ENCODE measurements at places on chromosomes 13 and 19.

- DNase-seq, result no peak
Measured at GRCh38 chr19:31100981-31101380, 248.3 kb downstream of the TSHZ3 start.

DNA sequence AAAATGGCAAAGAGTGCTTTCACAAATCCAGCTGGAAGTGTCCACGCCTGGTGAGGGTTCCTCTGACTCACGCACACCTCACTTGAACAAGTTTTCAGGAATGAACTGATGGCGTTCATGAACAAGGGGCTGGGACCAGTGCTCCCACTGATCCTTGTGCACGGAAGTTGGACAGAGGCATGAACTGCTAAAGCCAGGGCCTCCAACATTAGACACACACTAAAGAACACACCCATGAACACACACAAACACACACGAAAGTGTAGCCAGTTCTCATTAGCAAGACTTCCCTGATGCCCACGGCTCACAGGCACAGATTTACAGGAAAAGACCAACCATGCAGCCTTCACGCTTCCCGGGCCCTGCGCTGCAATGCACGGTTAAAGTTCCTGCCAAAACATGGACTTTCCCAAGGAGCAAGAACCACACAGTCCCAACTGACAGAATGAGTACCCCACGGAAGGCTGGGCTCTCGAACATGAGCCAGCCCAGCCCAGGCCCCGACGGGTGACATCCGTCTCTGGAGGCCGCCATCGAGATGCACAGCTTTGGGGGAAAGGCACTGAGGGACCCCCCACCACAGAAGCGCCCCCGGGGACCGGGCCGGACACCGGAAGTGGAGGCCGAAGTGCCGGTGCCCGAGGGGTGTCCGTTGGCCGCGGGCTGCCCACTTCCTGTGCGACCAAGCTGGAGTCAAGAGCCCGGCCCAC is 808 bp downstream of the DNMT1 start:
- peak; percentile 38 for DNase-seq

DNA sequence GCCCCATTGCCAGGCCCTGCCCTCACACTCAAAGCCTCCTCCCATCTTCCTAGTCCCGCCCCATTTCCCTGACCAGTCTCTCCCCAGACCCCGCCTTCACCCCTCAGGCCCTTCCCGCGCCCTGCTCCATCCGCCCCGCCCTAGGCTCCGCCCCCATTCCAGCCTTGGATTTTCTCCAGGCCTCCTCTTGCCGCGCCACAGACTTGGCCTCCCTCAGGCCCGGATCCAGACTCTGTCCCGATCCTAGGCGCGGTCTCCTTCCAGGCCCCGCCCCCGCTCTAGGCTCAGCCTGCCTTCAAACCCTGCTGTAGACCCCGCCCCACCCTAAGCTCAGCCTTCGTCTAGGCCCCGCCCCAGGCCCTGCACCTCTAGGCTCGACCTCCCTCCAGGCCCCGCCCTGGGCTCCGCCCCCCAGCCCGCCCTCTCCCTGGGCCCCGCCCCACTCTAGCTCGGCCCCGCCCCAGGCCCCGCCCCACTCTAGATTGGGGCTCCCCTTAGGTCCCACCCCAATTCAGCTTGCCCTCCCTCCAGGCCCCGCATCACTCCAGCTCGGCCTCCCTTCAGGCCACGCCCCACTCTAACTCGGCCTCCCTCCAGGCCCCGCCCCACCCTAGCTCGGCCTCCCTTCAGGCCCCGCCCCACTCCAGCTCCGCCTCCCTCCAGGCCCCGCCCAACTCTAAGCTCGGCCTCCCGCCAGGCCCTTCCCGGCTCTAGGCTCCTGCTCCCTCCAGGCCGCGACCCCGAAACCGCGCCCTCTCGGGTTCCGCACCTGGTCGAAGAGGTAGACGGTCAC is 18.5 kb downstream of the LMTK3 start:
- DNase-seq, result peak; percentile 91

- no peak for DNase-seq
Measured at GRCh38 chr13:36447501-36447900, 15.2 kb downstream of the CCNA1 start.

DNA sequence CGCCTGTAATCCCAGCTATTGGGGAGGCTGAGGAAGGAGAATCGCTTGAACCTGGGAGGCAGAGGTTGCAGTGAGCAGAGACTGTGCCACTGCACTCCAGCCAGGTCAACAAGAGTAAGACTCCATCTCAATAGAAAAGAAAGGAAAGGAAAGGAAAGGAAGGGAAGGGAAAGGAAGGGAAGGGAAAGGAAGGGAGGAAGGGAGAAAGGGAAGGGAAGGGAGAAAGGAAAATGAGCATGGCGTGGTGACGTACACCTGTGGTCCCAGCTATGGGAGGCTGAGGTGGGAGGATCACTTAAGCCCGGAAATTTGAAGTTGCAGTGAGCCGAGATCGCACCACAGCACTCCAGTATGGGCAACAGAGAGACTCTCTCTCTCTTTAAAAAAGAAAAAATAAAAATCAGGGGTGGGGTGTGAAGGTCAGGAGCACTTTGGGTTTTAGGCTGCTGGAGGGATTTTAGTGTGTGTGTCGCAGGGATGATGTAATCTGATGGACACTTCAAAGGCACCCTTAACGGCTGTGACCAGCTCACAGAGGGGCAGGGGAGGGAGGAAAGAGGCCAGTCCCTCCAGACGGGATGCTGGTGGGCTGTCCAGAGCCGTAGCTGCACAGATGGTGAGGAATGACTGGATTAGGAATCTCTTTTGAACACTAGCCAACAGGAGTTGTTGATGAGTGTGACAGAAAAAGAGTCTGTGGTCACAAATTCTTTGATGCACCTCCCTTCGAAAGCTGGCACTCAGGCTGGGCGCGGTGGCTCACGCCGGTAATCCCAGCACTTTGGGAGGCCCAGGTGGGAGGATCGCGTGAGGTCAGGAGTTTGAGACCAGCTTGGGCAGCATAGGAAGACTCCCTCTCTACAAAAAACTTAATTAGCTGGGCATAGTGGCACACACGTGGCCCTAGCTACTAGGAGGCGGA is 27.6 kb downstream of the TMPRSS9 start:
- DNase-seq, result no peak

GRCh38 chr13:76929320-76929719 is 19.0 kb upstream of the ACOD1 start:
- DNase-seq, result no peak

DNA sequence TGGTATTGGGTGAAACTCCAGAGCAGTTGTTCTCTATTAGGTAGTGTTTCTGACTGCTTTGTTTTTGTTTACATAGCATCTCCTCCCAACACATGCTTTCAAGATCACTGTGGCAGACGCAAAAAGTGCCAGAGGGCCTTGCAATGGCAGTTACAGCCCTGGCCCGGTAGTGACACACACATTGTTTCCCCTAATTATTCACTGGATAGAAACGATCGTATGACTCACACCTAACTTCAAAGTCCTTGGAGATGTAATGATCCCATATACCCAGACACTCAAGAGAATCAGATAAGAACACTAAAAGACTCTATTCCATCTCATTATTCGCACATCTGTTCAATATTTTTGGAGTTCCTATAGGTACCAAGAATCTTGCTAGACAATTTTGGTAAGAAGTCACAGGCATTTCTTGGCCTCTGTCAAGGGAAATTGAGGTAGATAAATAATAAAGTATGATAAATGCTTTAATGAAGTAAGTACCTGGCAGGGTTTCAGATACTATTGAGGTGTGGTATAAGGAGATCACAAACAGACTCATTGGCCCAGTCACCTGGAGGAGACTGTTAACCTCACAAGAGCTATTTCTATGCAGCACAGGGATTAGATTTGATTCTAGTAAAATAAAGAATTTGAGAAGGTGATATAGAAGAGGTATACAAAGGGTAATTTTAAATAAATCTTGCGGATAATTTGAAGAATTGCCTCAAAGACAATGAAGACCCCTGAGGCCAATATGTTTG is 485.3 kb downstream of the SLITRK6 start:
- DNase-seq, result no peak

GRCh38 chr19:49422407-49423070 is 702 bp downstream of the PTH2 start:
- DNase-seq, result no peak

GRCh38 chr13:84934911-84935310 is 864.3 kb downstream of the SLITRK6 start:
- DNase-seq, result no peak

GRCh38 chr13:39099231-39099630 is 61.0 kb downstream of the NHLRC3 start:
- DNase-seq, result no peak

DNA sequence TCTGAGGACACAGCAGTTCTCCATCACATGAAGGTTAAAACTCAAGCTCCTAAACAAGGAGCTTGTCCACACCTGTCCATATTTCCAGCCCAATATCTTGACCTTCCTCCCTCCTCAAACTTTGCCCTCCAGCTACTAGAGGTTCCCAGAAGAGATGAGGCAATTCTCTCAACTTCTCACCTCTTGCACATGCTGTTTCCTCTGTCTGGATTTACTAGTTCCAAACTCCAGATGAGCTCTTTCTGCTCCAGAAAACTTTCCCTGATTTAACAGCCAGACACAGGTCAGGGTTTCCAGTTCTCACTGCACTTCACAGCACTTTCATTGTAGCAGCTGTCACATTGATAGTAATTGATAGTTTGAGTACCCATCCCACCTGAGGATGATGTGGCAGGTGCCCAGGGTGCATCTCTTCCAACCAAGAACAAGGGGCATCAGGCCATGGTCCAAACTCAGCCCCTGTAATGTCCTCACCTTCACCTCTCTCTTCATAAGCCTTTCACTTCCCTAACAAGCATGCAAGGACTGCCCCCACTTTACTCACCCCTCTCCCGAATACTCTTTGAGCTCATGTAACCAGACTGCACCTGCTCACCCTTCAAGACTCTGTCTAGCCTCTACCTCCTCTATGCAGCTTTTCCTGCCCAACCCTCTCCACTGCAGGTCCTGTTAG is 3.0 kb upstream of the WDFY2 start:
- no peak for DNase-seq

GRCh38 chr19:39038098-39038497 is 5.7 kb upstream of the FBXO27 start:
- no peak for DNase-seq

- no peak for DNase-seq
Measured at GRCh38 chr19:42090672-42091071, 14.7 kb downstream of the ZNF574 start.

DNA sequence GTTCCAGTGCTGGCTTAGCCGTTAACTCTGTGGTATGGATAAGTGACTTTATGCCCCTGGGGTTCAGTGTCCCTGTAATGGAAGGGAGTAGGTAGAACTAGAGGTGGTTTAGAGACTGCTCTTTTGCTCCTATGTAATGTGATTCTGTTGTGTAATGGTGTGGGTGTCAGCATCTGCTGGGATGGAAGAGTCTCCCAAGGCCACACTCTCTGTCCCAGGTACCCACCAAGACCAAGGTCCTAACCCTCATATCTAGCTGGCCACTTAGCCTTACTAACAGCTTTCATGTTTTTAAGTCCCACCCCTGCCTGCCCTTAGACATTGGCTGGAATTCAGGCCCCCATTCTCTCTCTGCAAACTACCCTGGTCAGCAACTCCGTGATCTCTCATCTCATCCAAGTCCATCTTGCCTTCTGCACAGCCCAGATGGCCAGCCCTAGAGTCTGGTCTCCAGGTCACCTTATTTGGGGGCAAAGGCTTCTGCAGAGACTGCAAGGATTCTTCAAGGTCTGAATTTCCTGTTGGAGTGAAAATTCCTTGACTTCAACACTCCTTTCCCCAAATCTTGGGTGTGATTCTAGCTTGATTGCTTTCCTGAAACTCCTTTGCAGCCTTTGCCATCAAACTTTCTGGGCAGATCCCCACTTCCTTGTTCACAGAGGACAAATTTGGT is 48.4 kb downstream of the SERP2 start:
- DNase-seq, result no peak

DNA sequence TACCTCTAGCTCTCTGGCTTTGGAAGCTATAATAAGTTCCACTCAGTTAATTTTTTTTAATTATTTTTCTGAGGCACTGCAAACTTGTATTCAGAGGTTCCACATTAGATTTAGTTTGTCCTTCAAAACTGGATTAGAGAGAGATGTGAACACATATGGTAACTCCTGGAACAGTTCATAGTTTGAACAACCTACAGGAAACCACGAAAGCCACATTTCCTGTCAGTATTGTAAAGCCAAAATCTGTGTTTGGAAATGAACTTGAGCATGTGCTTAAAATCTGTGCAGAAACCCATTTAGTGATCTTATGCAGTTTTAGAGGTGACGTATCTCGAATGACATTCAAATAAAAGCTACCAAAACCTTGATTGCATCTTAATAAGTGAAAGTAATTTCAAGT is 1952.0 kb downstream of the OLFM4 start:
- DNase-seq, result no peak

- no peak for DNase-seq
Measured at GRCh38 chr13:114088863-114089262, 43.6 kb downstream of the RASA3 start.

DNA sequence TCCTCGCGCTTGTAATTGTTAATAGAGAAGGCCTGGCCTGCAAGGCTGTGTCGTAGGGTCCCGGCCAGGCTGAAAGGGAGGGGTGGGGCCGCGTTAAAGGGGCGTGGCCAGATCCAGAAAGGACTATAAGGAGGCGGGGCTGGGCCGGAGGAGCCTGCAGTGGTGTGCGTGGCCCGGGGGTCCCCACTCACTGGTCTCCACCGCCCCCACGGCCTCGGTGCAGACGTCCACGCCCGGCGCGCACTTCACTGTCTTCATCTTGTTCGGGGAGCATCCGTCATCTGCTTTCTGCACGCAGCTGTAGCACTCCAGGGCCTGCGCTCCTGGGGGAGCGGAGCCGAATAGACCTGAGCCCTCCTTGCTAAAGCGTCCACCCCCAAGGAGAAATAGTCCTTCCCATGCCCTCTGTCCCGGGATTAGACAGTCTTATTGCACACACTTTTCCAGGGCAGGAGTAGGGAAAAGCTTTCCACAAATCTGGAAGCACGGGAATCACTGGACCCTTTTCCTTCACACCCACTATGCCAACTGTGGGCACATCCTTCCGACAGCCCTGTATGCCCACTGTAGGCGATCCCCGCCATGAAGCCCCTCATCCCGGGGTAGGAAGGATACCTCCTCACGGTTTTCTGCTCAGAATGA is 1.2 kb downstream of the LYPD3 start:
- DNase-seq, result no peak

DNA sequence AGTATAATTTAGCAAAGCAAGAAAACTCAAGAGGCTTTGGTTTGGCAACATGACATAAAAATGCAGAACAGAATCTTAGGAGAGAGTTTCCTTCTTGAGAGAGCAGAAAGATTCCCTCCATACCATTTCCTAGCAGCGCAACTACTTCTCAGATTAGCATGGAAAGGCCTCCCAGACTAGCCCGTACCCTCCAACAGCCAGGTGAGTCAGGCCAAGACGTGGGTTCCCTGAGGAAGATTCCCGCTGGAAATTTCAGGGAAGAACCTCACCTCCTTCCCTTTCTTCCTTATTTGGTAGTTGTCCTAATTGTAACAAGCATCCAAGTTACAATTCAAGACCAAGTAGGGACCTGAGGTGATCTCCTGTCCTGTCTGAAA is 12.3 kb downstream of the COL4A2 start:
- DNase-seq, result no peak

DNA sequence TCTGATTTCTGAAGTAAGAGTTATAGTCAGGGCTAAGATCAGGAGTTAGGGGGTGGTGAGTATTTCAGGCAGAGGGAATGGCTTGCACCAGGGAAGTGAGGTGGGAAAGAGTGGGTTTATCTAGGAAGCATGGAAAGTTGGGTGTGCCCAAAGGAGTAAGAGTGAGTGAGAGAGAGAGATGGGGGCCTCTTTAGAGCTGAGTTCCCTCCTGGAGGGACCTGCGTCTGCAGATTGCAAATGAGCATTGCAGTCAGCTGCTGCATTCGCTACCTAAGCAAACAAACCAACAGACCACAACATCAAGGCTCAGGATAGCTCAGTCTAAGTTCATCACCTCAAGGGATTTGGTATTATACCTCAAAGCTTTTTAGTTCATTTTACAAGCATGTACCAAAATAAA is 405.8 kb downstream of the FGF9 start:
- no peak for DNase-seq

- no peak for DNase-seq
Measured at GRCh38 chr13:59603646-59604045, 560.1 kb downstream of the DIAPH3 start.

Measured in GM12892 (cell line).